ENCODE measurements at places on chromosomes 2 and 18. TPM values are rescaled to one million over a fixed set of nuclear protein-coding genes. Genes with fewer than 3 reads are reported as not detected.

CRYBA2 gene
- not detected for total RNA-seq

STK25 gene
- total RNA-seq, result 90.8 TPM

MYO5B gene
- total RNA-seq, result not detected

TEKT4 gene
- 0.15 TPM for total RNA-seq

SLC9A4 gene
- total RNA-seq, result 0.05 TPM

HOXD8 gene
- total RNA-seq, result not detected

ID2 gene
- 185 TPM for total RNA-seq

EDAR gene
- 25.4 TPM for total RNA-seq

CHRNG gene
- not detected for total RNA-seq

IL37 gene
- not detected for total RNA-seq

PER2 gene
- total RNA-seq, result 28.6 TPM

CEP68 gene
- total RNA-seq, result 20.3 TPM

FHOD3 gene
- not detected for total RNA-seq

C2orf15 gene
- 3.1 TPM for total RNA-seq

SLC39A6 gene
- 25.7 TPM for total RNA-seq

MRO gene
- total RNA-seq, result not detected

DLX2 gene
- total RNA-seq, result not detected

BOK gene
- not detected for total RNA-seq

ECEL1 gene
- total RNA-seq, result not detected

CFC1 gene
- total RNA-seq, result not detected

POTEC gene
- total RNA-seq, result not detected

HOXD12 gene
- not detected for total RNA-seq
